Transverse colon (tissue), 4 donors: ENCODE measurements at places on chromosomes 11 and 22. TPM values are rescaled to one million over a fixed set of nuclear protein-coding genes. Genes with fewer than 3 reads are reported as not detected.

Gene HEPHL1
- not detected for total RNA-seq

- H3K27me3 ChIP-seq: no peaks in the 10 kb centered on the region
- H3K36me3 ChIP-seq: no peaks in the 10 kb centered on the region
- H3K27ac ChIP-seq: no peak overlapping the region
- peak; percentile 46 for DNase-seq
- H3K4me1 ChIP-seq: no peaks in the 10 kb centered on the region
These were observed 26.0 kb upstream of the FADD start for GRCh38 chr11:70176940-70177689.

- H3K4me1 ChIP-seq: no peaks in the 10 kb centered on the region
- H3K27ac ChIP-seq: no peak overlapping the region
- no peaks in the 10 kb centered on the region for H3K36me3 ChIP-seq
- H3K4me3 ChIP-seq: no peak overlapping the region
- DNase-seq: no peak
These were observed 200.3 kb downstream of the MSANTD4 start for GRCh38 chr11:105821781-105822180.

Gene APOA5
- not detected for total RNA-seq

- H3K36me3 ChIP-seq: no peaks in the 10 kb centered on the region
- peaks cover 22% of the 10 kb centered on the region for H3K27me3 ChIP-seq
- H3K4me1 ChIP-seq: no peaks in the 10 kb centered on the region
- no peak overlapping the region for H3K4me3 ChIP-seq
- peak; percentile 49 for DNase-seq
These were observed 206.7 kb upstream of the TBCEL start for GRCh38 chr11:120817158-120817557.

GRCh38 chr11:121514432-121515334 lies 61.9 kb upstream of the SORL1-AS1 start:
- no peak overlapping the region for H3K27ac ChIP-seq
- DNase-seq: no peak
- H3K4me3 ChIP-seq: no peak overlapping the region

DNA sequence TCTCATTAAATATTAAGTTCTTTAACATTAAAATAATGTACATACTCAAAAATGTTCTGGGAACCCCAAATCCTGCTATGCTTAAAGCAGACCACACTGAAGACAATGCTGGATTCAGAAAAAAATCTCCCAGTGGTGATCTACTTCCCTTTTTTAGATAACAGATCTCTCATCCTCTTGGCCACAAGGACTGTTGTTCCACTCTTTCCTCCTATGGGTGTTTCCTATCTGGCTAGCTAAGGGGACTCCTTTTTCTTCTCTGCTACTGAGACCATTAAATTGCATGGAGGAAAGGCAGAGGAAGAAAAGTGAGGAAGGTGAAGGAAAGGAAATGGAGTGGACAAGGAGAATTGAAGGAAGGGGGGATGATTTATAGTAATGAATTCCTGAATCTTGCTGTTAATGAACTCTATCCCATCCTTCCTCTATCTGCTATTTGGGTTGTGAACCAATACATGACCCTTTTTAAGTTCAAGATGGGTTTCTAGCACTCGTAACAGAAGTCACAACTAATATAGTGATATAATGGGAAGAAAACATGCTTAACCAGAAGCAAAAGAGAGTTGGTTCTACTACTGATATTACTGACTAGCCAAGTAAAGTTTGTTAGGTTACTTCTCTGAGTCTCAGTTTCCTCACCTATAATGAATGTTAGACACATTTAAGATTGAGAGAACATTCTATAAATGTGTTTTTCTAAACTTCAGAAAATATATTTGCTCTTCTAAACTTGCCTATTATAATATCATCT lies 53.2 kb downstream of the PIK3C2A start:
- no peaks in the 10 kb centered on the region for H3K4me1 ChIP-seq
- no peak for DNase-seq
- no peak overlapping the region for H3K4me3 ChIP-seq
- no peak overlapping the region for H3K27ac ChIP-seq
- no peaks in the 10 kb centered on the region for H3K36me3 ChIP-seq

GRCh38 chr11:13883589-13883988 lies 78.9 kb upstream of the SPON1 start:
- H3K4me3 ChIP-seq: no peak overlapping the region
- H3K27me3 ChIP-seq: no peaks in the 10 kb centered on the region
- H3K27ac ChIP-seq: no peak overlapping the region
- no peaks in the 10 kb centered on the region for H3K36me3 ChIP-seq
- no peak for DNase-seq

DNA sequence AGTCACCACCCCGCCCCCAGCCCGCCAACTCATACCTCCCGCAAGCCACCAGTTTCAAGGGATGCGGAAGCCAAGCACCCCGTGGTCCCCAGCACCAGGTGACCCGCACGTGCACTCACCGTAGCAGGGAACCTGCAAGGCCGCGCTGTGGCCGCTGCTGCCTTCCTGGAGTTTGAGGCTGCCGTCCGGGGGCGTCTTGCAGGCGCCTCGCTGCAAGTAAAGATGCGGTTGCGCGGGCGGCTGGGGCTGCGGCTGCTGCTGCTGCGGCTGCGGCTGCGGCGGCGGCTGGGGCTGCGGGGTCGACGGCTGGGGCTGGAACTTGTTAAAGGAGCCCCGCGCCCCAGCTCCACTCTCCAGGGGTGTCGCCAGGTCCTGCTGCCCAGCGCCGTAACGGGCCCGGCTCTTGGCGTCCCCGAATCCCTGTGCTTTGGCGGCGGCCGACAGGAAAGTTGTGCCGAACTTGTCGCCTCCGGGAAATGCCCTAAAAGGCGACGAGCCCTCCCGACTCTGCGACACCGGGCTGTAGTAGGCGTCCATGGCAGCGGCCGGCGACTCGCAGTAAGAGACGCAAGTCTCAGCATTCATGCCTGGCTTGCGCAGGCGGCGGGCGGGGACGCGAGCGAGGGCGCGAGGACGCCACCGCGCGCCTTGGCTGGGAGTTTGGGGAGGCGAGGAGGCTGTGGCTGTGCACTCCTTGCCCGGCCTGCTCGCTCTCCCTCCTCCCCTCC lies at the start of gene ALX4:
ALX4 (minus strand) TSS at position 662 of the 728 bp plus-strand sequence; CDS start at position 585, 77 bp downstream.
- H3K27ac ChIP-seq: no peak within 1 kb of the TSS
- peaks cover 26% of the 10 kb centered on the region for H3K4me1 ChIP-seq
- peaks cover 100% of the 10 kb centered on the region for H3K27me3 ChIP-seq
- no peaks in the 10 kb centered on the region for H3K36me3 ChIP-seq

DNA sequence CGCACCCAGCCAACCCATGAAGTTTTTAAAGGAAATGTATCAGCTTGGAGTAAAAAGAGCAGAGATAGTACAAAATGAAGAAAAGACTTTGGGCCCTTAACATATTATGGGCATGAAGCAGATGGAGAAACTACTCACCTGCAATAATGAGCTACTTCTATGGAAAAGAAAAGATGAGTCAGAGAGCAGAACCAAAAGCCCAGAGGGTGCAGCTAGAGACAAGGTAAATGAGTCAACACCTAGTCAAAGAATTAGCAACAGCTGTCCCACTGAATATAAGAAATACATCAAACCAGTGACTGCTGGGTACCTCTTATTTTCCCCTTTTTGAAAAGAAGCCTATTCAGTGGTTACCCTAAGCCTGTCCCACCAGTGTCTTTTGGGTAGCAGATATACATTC lies 61.8 kb downstream of the RPL27A start:
- H3K36me3 ChIP-seq: no peaks in the 10 kb centered on the region
- peaks cover 58% of the 10 kb centered on the region for H3K4me1 ChIP-seq
- H3K27me3 ChIP-seq: no peaks in the 10 kb centered on the region
- H3K27ac ChIP-seq: no peak overlapping the region

- H3K36me3 ChIP-seq: no peaks in the 10 kb centered on the region
- DNase-seq: no peak
- H3K27me3 ChIP-seq: no peaks in the 10 kb centered on the region
- peak overlapping the region; percentile 63 for H3K27ac ChIP-seq
These were observed 33.4 kb downstream of the ARFGAP2 start for GRCh38 chr11:47143322-47143721.

Gene SLC35C1
- total RNA-seq: 47.2 TPM

- peak within 1 kb of the TSS; percentile 98 for H3K27ac ChIP-seq
- peaks cover 38% of the 10 kb centered on the region for H3K4me1 ChIP-seq
- H3K27me3 ChIP-seq: no peaks in the 10 kb centered on the region
- H3K36me3 ChIP-seq: no peaks in the 10 kb centered on the region
- peak within 1 kb of the TSS; percentile 98 for H3K4me3 ChIP-seq
These were observed at the start of gene PPP1CA for GRCh38 chr11:67401495-67402191. Gene PPP1CA (minus strand): TSS chr11:67401858. CDS start chr11:67401782, 76 bp downstream.

- H3K36me3 ChIP-seq: no peaks in the 10 kb centered on the region
- H3K4me1 ChIP-seq: no peaks in the 10 kb centered on the region
- H3K27me3 ChIP-seq: no peaks in the 10 kb centered on the region
- H3K27ac ChIP-seq: no peak overlapping the region
- DNase-seq: no peak
These were observed 369.8 kb upstream of the CCDC90B start for GRCh38 chr11:83655976-83656375.

GRCh38 chr22:38419121-38419857 lies 35.7 kb downstream of the KCNJ4 start:
- no peaks in the 10 kb centered on the region for H3K27me3 ChIP-seq
- DNase-seq: no peak
- no peaks in the 10 kb centered on the region for H3K36me3 ChIP-seq
- no peak overlapping the region for H3K27ac ChIP-seq
- no peaks in the 10 kb centered on the region for H3K4me1 ChIP-seq

DNA sequence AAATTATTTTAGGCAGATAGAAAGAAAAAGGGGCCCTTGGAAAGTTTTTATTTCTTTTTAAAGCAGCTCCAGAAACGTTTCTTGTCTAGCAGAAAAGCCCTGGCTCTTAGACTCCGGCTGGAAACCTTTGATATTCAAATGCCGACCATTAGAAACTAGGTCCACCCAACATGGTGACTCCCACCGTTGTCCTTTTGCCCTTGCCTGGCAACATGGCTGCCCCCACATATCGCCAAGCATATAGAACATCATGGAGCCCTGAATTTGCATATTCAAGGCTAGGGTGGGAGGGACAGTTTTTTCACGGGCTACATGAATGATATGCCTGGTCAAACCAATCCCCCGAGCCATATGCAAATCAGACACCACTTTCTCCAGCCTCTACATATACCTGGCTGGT lies 1379.0 kb downstream of the LRRC4C start:
- no peak for DNase-seq
- no peaks in the 10 kb centered on the region for H3K4me1 ChIP-seq
- no peak overlapping the region for H3K27ac ChIP-seq
- H3K27me3 ChIP-seq: no peaks in the 10 kb centered on the region

DNA sequence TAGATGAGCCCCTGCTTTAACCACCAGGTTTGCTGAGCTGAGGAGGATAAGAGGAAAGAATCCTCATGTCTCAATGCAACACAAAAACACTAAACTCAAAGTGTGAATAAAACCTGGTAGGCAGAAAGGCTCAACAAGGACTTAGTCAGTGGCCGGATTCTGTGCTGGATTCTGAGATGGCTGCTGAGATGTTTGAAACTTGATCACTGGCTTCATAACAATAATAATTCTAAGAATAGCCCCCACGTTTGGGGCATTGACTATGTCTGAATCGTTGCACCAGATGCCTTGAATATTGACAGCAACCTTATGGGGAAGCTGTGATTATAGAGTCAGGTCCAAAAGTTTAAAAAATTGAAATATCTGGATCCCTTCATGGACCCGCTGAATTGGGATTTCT lies 4.6 kb downstream of the DKK3 start:
- DNase-seq: no peak
- H3K4me3 ChIP-seq: no peak overlapping the region
- peaks cover 9% of the 10 kb centered on the region for H3K4me1 ChIP-seq
- H3K27me3 ChIP-seq: peaks cover 41% of the 10 kb centered on the region

DNA sequence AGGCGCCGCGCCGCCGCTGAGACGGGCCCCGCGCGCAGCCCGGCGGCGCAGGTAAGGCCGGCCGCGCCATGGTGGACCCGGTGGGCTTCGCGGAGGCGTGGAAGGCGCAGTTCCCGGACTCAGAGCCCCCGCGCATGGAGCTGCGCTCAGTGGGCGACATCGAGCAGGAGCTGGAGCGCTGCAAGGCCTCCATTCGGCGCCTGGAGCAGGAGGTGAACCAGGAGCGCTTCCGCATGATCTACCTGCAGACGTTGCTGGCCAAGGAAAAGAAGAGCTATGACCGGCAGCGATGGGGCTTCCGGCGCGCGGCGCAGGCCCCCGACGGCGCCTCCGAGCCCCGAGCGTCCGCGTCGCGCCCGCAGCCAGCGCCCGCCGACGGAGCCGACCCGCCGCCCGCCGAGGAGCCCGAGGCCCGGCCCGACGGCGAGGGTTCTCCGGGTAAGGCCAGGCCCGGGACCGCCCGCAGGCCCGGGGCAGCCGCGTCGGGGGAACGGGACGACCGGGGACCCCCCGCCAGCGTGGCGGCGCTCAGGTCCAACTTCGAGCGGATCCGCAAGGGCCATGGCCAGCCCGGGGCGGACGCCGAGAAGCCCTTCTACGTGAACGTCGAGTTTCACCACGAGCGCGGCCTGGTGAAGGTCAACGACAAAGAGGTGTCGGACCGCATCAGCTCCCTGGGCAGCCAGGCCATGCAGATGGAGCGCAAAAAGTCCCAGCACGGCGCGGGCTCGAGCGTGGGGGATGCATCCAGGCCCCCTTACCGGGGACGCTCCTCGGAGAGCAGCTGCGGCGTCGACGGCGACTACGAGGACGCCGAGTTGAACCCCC lies 798 bp downstream of the BCR start:
- DNase-seq: peak; percentile 22
- H3K4me1 ChIP-seq: peaks cover 15% of the 10 kb centered on the region
- peak overlapping the region; percentile 60 for H3K27ac ChIP-seq

DNA sequence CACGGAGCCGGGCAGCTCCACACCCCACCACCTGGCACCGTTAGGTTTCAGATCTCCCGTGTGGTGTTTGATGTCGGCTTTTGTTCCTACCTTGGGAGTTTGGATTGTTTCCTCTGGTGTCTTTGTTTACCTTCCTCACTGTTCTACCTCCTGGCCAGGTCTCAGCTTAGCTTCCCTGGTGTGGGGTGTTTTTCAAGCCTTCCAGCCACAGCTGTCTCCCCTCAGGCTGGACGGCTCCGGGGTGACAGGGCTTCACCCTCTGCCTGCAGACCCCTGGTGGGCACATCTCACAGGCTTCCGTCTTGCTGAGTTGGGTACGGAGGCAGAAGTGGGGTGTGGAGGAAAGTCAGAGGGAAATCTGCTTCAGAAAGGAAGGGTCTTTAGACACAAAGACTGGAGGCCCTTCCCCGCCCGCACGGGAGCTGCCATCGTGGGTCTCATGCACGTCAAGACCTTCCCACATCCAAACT lies 59.6 kb upstream of the EMID1 start:
- H3K27me3 ChIP-seq: no peaks in the 10 kb centered on the region
- H3K27ac ChIP-seq: no peak overlapping the region
- H3K4me1 ChIP-seq: no peaks in the 10 kb centered on the region
- no peak for DNase-seq

Gene KRTAP5-1
- total RNA-seq: not detected

Gene PTPRCAP
- total RNA-seq: 13.2 TPM

GRCh38 chr11:118153516-118153915 lies 893 bp upstream of the SCN4B start:
- no peak for DNase-seq
- peaks cover 85% of the 10 kb centered on the region for H3K27me3 ChIP-seq
- H3K4me1 ChIP-seq: peaks cover 32% of the 10 kb centered on the region
- no peaks in the 10 kb centered on the region for H3K36me3 ChIP-seq
- H3K4me3 ChIP-seq: no peak overlapping the region

GRCh38 chr11:129739339-129739738 lies 76.3 kb upstream of the TMEM45B start:
- no peaks in the 10 kb centered on the region for H3K4me1 ChIP-seq
- no peaks in the 10 kb centered on the region for H3K27me3 ChIP-seq
- H3K27ac ChIP-seq: no peak overlapping the region
- no peaks in the 10 kb centered on the region for H3K36me3 ChIP-seq
- no peak overlapping the region for H3K4me3 ChIP-seq

Gene OR51B2
- total RNA-seq: not detected
